RPMI7951 (cell line): ENCODE measurements at places on chromosomes 3 and 15. TPM values are rescaled to one million over a fixed set of nuclear protein-coding genes. Genes with fewer than 3 reads are reported as not detected.
A peak's percentile ranks its signal among the peaks of the same experiment; 100 is the strongest.

GRCh38 chr3:46221391-46221790, 13.3 kb upstream of the CCR1 start:
- DNase-seq, result no peak

GRCh38 chr15:26197719-26198118, 334.6 kb upstream of the ATP10A start:
- DNase-seq, result no peak

GRCh38 chr3:158057666-158058065, 48.6 kb downstream of the SHOX2 start:
- peak; percentile 17 for DNase-seq

- DNase-seq, result peak; percentile 98
Observed at GRCh38 chr15:70023064-70023768, 74.5 kb downstream of the TLE3 start.

- no peak for DNase-seq
Observed at GRCh38 chr3:121231872-121232271, 313.9 kb downstream of the POLQ start.

- no peak for DNase-seq
Observed at GRCh38 chr15:60052796-60053195, 48.7 kb downstream of the FOXB1 start.

DNA sequence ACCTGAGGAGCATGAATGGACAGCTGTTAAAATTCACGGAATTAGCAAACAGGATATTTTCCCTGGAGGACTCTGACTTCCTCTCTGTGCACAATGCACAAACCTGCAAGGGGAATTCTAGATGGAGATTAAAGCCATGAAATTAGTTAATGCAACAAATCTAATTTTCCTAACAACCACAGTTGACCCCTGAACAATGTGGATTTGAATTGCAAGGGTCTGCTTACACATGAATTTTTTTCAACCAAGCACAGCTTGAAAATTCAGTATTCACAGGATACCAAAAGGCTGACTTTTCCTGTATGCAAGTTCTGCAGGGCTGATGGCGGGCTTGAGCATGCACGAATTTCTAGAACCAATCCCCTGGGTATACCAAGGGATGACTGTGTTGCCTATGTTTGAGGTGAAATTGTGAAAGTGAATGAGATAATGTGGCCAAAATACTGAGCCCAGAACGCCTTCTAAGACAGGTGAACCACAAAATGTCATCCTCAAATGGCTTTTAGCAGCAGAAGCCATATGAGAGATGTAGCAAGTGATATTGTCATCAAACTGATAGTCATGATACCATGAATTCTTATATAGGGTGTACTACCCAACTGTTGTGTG, 52.5 kb downstream of the COL8A1 start:
- DNase-seq, result no peak

GRCh38 chr3:189698811-189699210, 67.6 kb downstream of the TP63 start:
- no peak for DNase-seq

- no peak for DNase-seq
Observed at GRCh38 chr3:152097120-152097519, 171.6 kb upstream of the MBNL1 start.

DNA sequence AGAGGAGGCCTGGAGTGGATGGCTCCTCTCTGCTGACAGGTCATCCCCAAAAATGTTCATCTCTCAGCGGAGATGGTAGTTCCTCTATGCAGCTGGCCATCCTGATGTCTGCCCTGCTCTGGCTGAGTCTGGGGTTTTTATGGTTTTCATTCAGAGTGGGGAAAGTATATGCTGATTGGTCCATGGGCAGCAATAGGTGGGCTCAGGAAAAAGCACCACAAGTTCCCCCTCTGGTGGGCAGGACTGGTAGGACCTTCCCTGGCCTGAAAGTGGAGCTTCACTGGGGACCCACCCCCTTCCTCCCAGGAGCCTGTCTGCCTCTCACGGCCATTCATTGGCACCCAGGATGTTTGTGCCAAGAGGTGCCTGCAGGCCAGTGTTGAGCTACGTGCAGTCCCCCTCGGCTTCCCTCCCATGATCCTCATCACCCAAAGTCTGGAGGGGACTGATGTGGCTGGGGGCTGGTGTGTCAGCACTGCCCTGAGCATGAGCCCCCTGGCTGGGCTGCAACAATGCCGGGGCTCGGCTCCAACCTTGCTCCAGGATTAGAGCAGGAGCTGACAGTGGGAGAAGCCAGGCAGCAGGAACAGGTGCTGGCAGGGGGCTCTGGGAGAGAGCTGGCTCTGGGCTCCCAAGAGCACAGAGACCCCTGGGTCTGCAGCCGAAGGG, 13.1 kb upstream of the BLOC1S6 start:
- DNase-seq, result peak; percentile 37

- DNase-seq, result no peak
Observed at GRCh38 chr15:84098604-84099003, 137.0 kb upstream of the GOLGA6L4 start.

- DNase-seq, result no peak
Observed at GRCh38 chr3:112273536-112273935, 20.5 kb downstream of the SLC9C1 start.

- DNase-seq, result peak; percentile 44
Observed at GRCh38 chr3:183158551-183159006, 4.0 kb downstream of the LAMP3 start.

GRCh38 chr3:56125358-56126005, 342.8 kb downstream of the ERC2 start:
- peak; percentile 99 for DNase-seq

- no peak for DNase-seq
Observed at GRCh38 chr3:4409415-4409814, 57.7 kb downstream of the SUMF1 start.

- DNase-seq, result no peak
Observed at GRCh38 chr15:58065445-58066041, at the start of gene ALDH1A2. ALDH1A2 (minus strand) TSS chr15:58065711; CDS start chr15:58065650, 61 bp downstream.

GRCh38 chr15:87224404-87224803, 1032.1 kb downstream of the NTRK3 start:
- peak; percentile 85 for DNase-seq

DNA sequence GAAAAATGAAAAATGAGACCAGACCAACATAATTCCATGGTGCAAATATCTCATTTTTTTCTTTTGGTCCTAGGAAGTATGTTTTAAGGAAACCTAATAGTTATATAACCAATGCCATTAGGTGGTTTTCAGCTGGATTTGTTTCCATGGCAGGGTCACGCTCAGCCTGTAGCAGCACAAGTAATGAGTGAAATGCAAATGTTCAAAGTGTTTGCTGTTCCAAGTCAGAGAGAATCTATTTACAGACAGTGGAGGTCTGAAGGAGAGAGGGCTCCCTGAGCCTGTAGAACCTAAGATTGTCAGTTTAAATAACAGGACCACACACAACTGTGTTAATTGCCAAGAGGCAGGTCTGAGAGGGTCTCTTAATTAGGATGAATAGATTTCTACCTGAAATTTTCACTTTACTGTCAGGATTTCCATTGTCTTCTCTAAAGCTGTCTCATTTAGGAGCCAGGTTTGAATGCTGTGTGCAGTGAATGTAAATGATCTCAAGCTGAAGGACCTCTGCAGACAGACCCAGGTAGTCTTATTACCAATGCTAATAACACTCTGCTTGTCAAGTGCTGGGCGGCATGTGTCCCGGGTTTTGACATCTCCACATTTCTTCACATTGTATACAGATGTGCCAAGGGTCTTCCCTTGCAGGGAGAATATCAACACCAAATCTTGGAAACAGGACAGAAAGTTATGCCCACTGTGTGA, 317.3 kb upstream of the NECTIN3 start:
- no peak for DNase-seq

DNA sequence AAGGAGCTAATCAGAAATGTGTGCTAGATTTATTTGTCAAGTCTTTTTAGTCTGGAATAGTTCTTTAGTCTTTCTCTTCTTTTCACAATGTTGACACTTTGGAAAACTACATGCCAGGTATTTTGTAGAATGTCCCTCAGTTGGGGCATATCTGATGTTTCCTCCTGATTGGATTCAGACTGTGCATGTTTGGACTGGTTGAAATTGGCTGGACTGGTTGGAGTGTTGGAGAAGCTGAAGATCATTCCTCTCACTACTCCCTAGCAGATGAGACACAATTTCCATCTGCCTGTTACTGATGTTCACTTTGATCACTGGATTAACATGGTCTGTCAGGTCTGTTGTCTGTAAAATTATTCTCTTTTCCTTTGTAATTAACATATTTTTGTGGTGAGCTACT, 3.7 kb downstream of the NME9 start:
- DNase-seq, result no peak

DNA sequence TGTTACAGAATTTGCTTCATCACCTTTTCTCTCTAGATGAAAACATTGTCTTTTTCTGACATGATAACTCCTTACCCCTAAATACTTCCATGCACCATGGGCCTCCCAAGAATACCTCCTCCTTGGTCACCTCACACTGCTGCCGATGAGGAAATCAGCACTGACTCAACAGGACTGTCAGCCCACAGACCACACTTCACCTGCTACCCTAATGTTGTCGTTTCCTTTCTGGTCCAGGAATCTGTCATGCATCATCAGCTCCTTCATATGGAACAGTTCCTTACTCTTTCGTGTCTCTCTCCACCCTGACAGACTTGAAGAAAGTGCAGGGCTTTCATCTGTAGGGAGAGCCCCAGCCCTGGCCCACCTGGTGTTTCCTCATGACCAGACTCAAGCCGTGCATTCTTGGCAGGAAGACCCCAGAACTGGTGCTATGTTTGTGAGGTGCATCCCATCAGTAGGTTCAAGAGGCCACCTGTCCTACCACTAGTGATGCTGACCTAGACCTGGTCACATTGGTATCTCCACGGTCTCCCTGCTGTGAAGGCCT, 41.1 kb upstream of the PLXNA1 start:
- peak; percentile 17 for DNase-seq

- no peak for DNase-seq
Observed at GRCh38 chr3:67093305-67093704, 95.2 kb downstream of the KBTBD8 start.

- DNase-seq, result no peak
Observed at GRCh38 chr3:187136337-187136736, 3.0 kb downstream of the RPL39L start.

GRCh38 chr3:146892041-146892440, 286.9 kb upstream of the PLSCR5 start:
- DNase-seq, result no peak

DNA sequence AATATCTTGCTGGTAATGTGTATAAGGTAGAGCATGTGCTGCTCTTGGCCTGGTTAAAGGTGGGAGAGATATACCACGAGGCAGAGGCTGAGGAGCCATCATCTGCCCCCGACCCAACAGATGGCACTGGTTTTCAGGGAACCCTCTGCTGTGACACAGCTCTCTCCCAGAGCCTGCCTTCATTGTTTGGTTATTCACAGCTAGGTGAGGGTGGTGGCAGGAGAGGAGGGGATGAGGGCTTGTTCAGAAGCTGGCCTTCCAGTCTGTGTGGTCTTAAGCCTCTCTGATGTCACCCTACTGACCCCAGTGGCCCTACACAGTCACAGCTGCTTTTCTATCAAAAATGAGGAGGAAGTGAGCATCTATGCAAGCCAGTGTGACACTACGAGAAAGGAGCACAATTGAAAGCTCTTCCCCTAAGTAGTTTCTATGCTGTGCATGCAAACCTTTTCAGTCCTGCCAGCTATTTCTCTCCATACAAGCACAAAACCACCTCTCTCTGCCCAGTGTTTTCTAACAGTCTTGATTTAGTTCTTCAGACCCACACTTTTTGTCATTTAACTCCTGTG, 258.4 kb upstream of the AGTR1 start:
- DNase-seq, result no peak

DNA sequence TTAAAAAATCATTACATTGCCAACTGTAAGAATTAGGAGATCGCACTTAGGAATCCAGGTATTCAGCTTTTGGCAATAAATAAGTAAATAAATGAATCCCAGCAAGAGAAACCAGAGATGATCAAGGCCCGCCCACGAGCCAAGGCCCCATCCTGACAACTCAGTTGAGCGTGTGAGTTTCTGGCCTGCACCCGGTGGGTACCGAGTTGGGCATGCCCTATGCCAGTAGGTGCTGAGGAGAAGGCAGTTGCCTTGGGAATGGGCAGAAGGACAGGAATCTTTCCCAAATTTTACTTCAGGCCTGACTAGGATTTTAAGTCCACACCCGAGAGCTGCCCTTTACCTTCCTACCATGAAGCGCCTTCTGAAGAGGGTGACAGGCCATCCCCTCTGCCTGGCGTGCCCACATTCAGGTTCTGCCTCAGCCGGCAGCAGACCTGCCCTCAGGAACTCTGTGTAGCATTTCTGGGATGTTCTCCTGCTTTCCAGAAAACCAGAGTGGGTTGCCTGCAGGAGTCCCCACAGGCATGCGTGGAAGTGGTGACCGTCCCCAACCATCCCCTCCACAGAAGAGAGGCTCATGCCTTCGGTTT, 99.3 kb upstream of the ALDH1A3 start:
- DNase-seq, result no peak

DNA sequence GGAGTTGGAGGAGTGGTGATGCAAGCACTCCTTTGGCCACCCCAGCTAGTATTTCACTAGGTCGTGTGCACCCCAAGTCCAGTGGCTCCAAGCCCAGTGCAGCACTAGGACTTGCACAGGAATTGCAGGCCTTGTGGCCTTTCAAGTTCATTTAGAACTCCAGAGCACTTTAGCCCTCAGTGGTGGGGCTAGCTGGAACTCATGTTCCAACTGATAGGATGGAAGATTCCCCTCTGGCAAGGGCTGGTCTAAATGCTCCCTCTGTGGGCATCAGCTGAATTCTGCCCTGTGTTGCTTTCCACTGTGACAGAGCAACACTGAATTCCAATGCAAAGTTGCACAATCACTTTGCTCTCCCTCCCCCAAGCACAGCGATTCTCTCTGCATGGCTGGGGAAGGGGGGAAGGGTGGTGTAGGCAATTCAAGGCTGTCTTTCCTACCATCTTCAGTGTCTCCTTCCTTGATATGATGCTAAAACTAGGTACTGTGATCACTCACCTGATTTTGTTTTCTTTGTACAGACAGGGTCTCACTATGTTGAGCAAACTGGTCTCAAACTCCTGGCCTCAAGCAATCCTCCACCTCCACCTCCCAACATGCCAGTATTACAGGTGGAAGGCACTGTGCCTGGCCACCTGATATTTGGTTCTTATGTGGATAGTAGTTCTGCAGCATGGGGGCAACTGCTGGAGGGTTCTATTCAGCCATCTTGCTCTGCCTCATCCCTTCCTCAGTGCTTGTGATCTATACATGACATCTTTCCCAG, 10.3 kb downstream of the USF3 start:
- DNase-seq, result peak; percentile 40

DNA sequence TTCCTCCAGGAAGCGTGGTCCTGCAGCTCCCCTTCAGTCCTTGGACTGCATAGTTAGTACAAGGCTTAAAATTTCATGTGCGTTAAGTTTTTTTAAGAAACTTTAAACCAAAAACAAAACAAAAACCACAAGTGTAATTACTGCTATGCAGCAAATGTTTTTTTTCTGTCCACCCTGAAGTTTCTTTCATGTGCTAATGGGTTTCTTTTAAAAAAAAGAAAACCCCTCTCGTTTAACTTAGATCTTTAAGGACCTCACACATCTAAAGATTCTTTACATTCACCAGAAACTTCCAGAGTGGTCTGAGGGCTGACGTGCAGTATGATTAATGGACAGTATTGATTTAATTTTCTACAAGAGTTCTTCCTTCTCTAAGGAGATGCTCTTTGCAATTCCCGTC, 72.0 kb upstream of the PYGO1 start:
- no peak for DNase-seq

The NEO1 gene
- 4.1 TPM in 2 replicates for total RNA-seq

The KCNMB2 gene
- total RNA-seq, result 23.0 and 27.4 TPM in 2 replicates

The GPR15 gene
- total RNA-seq, result 0.20 and 0.36 TPM in 2 replicates

The TTLL13 gene
- total RNA-seq, result not detected in 2 replicates

The TMC3 gene
- not detected in 2 replicates for total RNA-seq

The SH2D7 gene
- total RNA-seq, result not detected in 2 replicates

The TMEM158 gene
- 152 and 160 TPM in 2 replicates for total RNA-seq

The ANO10 gene
- 29.8 and 33.3 TPM in 2 replicates for total RNA-seq

The MME gene
- 73.8 and 77.4 TPM in 2 replicates for total RNA-seq

The KCNAB1 gene
- 0.29 and 0.96 TPM in 2 replicates for total RNA-seq

The GABRR3 gene
- total RNA-seq, result not detected in 2 replicates

The MYLK gene
- 94.7 and 103 TPM in 2 replicates for total RNA-seq

The CIAO2A gene
- total RNA-seq, result 223 and 280 TPM in 2 replicates

The STRIT1 gene
- not detected in 2 replicates for total RNA-seq
